ENCODE measurements at places on chromosomes 1 and 21.

GRCh38 chr1:54016343-54017282, 1.4 kb downstream of the LDLRAD1 start:
- DNase-seq: no peak

DNA sequence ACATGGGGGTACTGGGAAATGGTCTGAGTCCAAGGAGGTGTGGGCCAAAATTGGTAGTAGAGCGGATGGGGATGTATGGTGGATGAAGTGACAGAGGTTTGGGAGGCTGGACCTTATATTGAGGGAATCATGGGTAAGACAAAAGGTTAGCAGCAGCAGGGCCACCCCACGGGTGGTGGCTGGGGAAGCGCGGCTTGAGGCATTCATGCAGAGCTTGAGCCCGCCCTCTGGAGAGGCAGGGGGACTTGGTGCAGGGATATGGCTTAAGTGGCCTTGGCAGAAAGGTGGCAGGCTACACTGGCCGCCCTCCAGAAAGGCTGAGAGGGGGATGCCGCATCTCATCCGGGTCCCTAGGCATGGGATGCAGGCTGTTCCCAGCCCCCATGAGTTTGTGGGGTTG, 31.5 kb downstream of the HMGB4 start:
- DNase-seq: no peak

DNA sequence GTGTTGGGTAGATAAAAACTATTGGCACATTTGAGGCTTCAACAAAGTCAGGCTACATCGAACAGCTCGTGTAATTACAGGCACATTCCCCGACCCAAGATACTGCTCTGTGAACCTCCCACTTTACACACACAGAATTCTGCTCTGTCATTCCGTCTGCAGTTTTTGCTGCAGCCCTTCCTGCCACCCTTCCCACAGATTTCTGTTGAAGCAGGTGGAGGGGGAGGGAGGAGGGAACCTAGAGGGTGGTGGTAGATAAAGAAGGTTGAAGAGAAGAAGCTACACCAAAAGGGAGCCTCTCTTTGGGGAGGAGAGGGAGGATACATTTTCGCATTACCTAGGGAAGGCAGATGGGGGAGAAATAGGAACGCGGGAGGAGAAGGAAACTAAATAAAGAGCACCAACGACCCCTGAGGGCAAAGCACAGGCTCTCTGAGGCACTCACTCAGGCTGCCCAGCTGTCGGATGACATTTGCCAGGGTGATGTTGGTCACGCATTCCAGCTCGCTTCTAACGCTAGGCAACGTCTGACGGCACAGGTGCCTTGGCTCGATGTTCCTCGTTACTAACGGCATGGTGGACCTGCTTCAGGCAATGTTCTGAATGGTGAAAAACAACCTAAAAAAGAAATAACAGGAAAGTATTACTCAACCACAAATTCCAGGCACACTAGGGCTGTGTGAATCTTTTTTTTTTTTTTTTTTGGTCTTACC, 36.0 kb downstream of the GPR3 start:
- no peak for DNase-seq

- DNase-seq: no peak
Measured at GRCh38 chr1:15703562-15703961, 19.4 kb downstream of the PLEKHM2 start.

- DNase-seq: no peak
Measured at GRCh38 chr1:75097654-75098053, 36.5 kb upstream of the LHX8 start.

DNA sequence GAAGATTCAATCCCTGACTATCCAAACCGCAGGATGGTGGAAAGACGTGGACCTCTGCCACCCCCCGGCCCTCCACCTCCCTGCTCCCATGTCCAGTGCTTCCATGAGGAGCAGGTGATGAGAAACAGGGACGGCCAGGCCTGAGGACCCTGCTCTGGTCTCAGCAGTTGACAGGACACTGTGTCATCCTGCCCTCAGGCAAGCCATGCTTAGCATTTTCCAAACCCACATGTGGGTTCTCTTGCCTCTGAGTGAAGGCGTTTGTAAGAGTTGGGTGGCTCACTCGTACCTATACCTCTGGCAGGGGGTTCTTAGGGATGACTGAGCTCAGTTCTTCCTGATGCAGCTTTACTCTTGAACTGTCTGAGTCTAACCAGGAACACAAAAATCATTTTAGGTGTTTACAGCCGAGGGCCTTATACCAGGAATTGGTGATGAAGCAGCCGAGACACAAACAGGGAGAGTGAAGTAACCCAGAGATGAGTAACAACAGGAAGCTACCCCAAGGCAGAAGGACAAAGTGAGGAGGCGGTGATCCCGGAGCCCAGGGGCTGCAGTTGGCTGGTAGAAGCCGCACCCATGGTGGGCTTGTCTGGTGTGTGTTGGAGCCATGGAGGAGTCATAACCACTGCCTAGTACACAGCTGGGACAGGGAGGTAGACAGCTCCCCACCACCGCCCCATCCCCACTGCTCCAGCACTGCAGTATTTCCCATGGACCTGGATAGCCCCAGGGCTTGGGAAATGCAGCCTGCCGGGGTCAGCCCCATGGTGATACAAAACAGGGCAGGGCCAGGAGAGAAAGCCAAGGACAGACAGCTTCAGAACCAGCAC, 21.4 kb downstream of the MYBPH start:
- DNase-seq: no peak

GRCh38 chr1:37391211-37392011, 83.0 kb upstream of the ZC3H12A start:
- no peak for DNase-seq

DNA sequence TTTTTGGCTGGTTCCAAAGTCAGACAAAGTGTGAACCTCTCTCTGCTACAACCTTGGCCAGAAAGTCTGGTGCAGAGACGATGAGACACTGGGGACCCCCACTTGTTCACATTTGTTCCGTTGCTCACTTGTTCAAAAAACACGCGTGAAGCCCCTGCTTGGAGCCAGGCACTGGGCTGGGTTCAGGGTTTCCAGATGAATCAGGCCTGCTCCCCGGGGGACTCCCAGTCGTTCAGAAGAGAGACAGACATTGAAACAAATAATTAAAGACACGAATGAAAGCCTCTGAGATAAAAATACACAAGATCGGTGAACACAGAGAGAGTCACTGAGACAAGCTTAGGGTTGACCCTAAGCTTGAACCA, 101.5 kb upstream of the RUNX3 start:
- DNase-seq: no peak

- DNase-seq: no peak
Measured at GRCh38 chr1:181801617-181802016, 259.9 kb downstream of the ZNF648 start.

DNA sequence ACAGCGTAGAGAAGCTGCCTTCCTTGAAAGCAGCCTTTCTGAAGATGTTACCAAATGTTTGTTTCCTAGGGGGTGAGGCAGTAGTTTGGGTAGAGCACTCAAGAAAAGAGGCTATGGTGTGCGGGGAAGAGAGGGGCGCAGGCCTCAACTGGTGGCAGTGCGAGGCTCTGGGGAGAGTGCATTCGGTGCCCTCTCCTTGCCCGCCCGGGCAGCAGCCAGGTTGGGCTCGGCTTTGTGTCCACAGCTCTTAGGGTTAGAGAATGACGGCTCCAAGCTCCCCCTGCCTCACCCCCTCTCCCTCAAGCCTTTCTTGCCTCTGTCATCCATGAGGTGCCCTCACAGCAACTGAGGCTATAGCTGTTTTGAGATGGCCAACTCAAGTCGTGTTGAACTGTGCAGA, 899 bp upstream of the SLFNL1 start:
- no peak for DNase-seq

DNA sequence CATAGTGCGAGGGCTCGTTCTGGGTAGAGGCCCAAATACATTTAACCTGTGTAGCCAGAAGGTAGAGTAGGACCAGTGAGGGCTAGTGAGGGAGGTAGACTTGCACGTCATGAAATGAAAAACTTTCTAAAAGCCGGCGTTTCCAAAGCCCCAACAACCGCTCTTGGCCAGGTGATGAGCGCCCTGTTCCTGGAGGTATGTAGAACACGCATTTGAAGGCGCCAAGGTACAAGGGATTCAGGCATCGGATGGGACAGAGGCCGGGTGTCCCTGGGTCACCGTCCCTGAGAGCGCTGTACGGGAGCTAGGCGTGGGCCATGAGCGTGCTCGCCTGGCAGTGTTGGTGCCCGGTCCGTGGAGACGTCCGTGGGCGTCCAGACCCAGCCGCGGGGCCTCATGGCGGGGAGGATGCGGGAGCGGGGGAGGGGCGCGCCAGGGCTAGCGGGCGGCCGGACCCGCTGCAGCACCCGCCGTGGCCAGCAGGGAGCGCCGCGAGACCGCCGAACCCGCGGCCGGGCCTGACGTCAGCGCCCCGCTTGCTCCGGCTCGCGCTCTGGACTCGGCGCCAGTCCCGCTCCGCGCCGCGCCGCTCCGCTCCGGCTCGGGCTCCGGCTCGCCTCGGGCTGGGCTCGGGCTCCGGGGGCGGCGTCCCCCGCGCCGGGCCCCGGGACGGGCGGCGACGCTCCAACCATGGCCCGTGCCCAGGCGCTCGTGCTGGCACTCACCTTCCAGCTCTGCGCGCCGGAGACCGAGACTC, at the start of gene PTPRU:
TSS of gene PTPRU (plus strand) at position 568 of the 757 bp plus-strand sequence. CDS start at position 691, 123 bp downstream.
- peak; percentile 73 for DNase-seq

- DNase-seq: no peak
Measured at GRCh38 chr21:42850866-42851391, 28.4 kb downstream of the WDR4 start.

DNA sequence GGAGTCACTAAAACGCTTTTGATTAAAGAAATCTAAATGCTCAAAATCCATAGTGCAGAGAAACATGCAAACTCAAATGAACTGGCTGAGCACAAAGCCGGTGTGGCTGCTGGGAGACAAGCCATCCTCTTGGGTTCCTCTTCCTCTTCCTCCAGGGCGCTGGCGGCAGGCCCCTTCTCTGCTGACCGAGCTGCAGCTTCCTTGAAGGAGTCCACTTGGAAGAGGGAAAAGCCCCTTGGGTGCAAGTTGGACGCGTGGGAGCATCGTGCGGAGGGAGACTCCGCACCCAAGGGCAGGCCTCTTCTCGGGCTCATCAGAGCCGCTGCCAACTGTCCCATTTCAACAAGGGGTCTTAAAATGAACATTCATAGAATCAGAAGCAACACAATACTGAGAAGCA, 7.9 kb downstream of the CCNL2 start:
- no peak for DNase-seq

DNA sequence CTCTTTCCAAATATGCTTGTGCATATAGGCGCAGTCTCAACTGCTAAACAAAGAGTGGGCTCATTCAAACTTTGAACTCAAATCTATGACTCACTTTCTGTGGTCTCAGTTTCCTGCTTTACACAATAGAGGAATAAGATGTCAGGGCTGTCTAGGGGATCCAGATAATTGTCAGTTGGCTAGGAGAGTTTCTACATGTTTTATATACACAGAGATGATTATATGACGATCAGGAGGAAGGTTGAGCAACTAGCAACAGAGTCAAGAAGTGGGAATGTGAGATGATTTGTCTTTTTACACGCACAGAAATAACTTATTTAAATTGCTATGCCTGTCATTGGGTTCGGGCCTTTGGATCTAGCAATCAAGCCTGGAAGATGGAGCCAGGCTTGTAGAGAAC, 299.4 kb upstream of the LYPLAL1 start:
- no peak for DNase-seq

DNA sequence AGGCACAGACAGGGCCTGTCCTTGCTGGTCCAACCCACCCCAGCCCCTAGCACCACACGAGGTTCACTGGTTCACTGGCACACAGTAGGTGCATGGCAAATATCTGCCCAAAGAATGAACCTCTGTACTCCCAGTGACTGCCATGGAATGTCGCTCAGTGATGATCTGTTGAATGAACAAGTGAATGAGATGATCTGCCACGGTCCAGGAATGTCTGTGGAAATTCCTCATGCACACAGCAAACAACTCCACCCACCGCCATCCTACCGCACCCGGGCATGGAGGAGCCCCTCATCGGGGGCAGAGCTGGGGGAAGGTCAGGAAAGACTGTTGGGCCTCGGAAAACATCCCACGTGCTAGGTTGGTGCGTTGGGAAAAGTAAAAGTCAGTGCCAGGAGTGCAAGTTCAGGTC, 1.7 kb downstream of the HSPG2 start:
- no peak for DNase-seq

GRCh38 chr21:41897700-41898099, 18.6 kb upstream of the PRDM15 start:
- no peak for DNase-seq

GRCh38 chr1:86788300-86789206, 84.2 kb downstream of the SH3GLB1 start:
- no peak for DNase-seq

DNA sequence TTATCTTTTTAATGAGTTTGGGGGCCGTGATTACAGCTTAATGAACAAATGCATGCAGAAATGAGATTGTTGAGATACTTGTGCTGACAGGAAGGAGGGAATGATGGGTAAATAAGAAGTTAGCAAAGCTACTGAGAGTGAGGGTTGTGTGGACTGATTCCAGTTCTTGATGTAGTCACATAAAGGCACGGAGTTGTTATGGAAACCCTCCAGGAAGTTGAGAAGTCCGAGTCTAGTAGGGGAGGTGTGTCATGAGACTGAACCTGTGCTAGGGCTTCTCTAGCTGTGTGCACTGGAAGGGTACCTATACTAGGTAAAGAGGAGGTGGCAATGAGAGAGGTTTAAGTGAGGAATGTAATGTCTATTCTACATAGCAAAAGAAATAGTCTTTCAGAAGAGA, 475.7 kb downstream of the USP25 start:
- DNase-seq: no peak

DNA sequence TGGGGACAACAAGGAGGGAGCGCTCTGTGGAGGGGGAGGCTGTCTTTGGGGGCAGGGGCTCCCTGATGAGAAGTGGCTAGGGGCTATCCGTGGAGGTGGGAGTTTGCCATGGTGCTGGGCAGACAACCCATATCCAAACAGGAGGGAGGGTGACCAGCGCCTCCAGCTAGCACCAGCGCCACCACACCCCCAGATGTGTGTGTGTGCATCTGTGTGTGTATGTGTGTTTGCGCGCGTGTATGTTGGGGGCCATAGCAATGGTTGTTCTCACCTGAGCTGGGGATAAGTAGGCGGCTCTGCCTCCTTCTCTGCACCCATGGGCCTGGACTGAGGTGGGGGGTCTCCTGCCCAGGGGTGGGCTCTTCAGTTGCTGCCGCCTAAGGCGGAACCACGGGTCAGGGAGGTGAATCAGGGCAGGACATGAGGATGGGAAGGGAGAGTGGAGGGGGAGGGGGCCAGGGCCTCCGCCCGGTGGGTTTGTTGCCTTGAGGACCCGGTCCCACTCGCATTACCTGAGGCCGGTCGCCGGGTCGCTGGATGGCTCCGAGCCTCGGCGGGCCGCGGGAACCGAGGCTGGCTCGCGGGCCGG, 345 bp downstream of the HPCAL4 start:
- DNase-seq: no peak

GRCh38 chr1:214830941-214831340, 227.9 kb downstream of the CENPF start:
- no peak for DNase-seq

GRCh38 chr21:14889080-14889810, 175.6 kb downstream of the NRIP1 start:
- no peak for DNase-seq

DNA sequence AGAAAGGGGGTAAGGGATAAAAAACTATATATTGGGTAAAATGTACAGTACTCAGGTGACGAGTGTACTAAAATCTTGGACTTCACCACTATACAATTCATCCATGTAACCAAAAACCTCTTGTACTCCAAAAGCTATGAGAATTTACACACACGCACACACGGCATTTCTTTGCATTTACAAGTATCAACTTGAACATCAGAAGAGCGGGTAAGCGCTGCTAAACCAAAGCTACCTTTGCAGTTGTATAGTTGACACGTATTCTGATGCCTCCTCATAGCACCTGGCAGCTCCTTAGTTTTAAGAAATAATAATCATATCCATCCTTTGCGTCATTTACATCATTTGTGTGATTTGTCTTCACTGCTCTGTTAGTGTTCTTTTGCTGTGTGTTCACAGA, 17.6 kb downstream of the CDC42BPA start:
- no peak for DNase-seq

- no peak for DNase-seq
Measured at GRCh38 chr1:109040989-109041620, 797 bp downstream of the WDR47 start.

Data from central memory CD4-positive, alpha-beta T cell (primary cell).